ENCODE measurements at places on chromosomes 13 and 19. TPM values are rescaled to one million over a fixed set of nuclear protein-coding genes. Genes with fewer than 3 reads are reported as not detected.

MRPS31 gene
- 32.3 TPM for total RNA-seq

CPAMD8 gene
- 1.0 TPM for total RNA-seq

ATXN8OS gene
- not detected for total RNA-seq

TDRD12 gene
- total RNA-seq, result 0.26 TPM

PPM1N gene
- 1.6 TPM for total RNA-seq

FGF22 gene
- 0.19 TPM for total RNA-seq

USHBP1 gene
- total RNA-seq, result not detected

ZNF132 gene
- total RNA-seq, result 9.1 TPM

NLRP12 gene
- total RNA-seq, result not detected

PIP5K1C gene
- 35.5 TPM for total RNA-seq

NFIX gene
- 69.7 TPM for total RNA-seq

ZNF558 gene
- 18.7 TPM for total RNA-seq

GRIK5 gene
- 24.0 TPM for total RNA-seq

ZNF681 gene
- total RNA-seq, result 0.07 TPM

MISP3 gene
- total RNA-seq, result 0.26 TPM

GRIN3B gene
- not detected for total RNA-seq

CLPTM1 gene
- total RNA-seq, result 135 TPM

GTF2F2 gene
- total RNA-seq, result 37.8 TPM

GNG14 gene
- total RNA-seq, result not detected

SIGLEC5 gene
- not detected for total RNA-seq

GFY gene
- total RNA-seq, result not detected

CEACAM7 gene
- 0.43 TPM for total RNA-seq

KCTD15 gene
- 9.9 TPM for total RNA-seq

SLITRK5 gene
- 2.2 TPM for total RNA-seq

SYNE4 gene
- 0.70 TPM for total RNA-seq

PSG2 gene
- not detected for total RNA-seq

NCR1 gene
- not detected for total RNA-seq

CCDC194 gene
- not detected for total RNA-seq

ZNF528 gene
- total RNA-seq, result 4.3 TPM

PPP1R13L gene
- 5.5 TPM for total RNA-seq

PSG6 gene
- total RNA-seq, result not detected

C19orf44 gene
- total RNA-seq, result 9.8 TPM

VSTM2B gene
- total RNA-seq, result not detected

DLL3 gene
- 0.96 TPM for total RNA-seq

HS6ST3 gene
- total RNA-seq, result not detected

PRTN3 gene
- not detected for total RNA-seq

OR7C1 gene
- total RNA-seq, result not detected

C19orf67 gene
- not detected for total RNA-seq

KIR2DL1 gene
- total RNA-seq, result not detected

TRIM13 gene
- total RNA-seq, result 36.9 TPM

OR4F17 gene
- total RNA-seq, result not detected

MEIOSIN gene
- not detected for total RNA-seq

ATCAY gene
- total RNA-seq, result 0.76 TPM

S1PR2 gene
- total RNA-seq, result 10.0 TPM

PTH2 gene
- not detected for total RNA-seq

GPR108 gene
- total RNA-seq, result 37.4 TPM

C19orf38 gene
- not detected for total RNA-seq

Measured in A673 (cell line).